Sciatic nerve (tissue), 2 donors: ENCODE measurements at places on chromosomes 3 and 15. TPM values are rescaled to one million over a fixed set of nuclear protein-coding genes. Genes with fewer than 3 reads are reported as not detected.

DNA sequence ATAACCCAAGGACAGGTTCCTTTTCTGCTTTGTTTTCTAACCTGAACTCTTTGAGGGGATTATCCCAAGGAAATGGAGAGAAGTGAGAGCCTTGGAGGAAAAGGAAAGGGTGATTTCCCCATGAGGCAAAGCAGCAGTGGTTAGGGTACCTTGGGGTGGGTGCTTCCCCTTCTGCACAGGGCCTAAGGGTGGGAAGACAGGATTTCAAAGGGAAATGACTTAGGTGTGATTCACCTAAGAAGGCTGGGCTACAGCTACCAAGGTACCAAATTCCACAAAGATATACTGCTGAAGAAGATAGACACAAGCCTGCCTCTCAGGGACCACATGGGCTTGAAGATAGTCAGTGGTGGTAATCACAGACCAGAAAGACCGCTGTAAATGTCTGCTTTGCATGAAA lies 325.3 kb upstream of the DPH6 start:
- DNase-seq: no peak

- no peak for DNase-seq
Measured at GRCh38 chr15:81835731-81836130, 210.1 kb downstream of the MEX3B start.

- no peak for DNase-seq
Measured at GRCh38 chr3:132293251-132293650, 24.0 kb upstream of the ACP3 start.

GRCh38 chr3:81788610-81789009 lies 27.2 kb upstream of the GBE1 start:
- no peak for DNase-seq

DNA sequence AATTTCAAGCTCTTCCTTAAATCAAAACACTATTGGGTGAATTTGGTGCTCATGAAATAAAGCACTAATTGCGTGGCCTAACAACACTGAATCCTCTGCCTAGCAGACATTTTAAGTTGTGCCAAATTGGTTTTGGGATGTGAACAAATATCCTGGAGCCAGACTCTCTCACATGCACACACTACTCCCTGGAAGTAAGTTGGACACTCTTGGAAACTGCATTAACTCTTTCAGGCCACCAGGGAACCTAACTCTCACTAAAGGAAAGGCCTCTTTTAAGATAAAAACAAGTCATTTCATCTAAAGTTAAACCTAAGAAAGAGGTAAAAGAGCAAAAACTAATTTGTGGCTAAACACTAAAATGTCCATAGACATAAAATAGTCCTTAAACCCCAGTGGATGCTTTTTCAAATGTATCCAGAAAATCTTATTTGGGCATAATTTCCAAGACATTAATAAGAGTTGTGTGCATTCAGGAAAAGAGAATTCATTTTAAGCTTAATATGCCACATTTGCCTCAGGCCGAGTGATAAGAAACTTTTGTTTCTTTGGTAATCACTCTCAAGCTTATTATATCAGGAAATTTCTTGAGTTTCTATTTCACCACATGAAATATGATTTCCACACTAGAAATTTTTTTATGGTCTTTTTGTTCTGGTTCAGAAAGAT lies 61.8 kb downstream of the ZBTB20 start:
- DNase-seq: no peak

GRCh38 chr3:141465221-141465620 lies 21.6 kb upstream of the RASA2 start:
- DNase-seq: no peak

- DNase-seq: no peak
Measured at GRCh38 chr3:40770061-40770460, 245.3 kb downstream of the ZNF621 start.

- no peak for DNase-seq
Measured at GRCh38 chr3:71241246-71241901, 342.2 kb downstream of the FOXP1 start.

- DNase-seq: no peak
Measured at GRCh38 chr3:35666888-35667287, 27.6 kb downstream of the ARPP21 start.

- no peak for DNase-seq
Measured at GRCh38 chr3:186254676-186255650, 107.1 kb downstream of the DGKG start.

DNA sequence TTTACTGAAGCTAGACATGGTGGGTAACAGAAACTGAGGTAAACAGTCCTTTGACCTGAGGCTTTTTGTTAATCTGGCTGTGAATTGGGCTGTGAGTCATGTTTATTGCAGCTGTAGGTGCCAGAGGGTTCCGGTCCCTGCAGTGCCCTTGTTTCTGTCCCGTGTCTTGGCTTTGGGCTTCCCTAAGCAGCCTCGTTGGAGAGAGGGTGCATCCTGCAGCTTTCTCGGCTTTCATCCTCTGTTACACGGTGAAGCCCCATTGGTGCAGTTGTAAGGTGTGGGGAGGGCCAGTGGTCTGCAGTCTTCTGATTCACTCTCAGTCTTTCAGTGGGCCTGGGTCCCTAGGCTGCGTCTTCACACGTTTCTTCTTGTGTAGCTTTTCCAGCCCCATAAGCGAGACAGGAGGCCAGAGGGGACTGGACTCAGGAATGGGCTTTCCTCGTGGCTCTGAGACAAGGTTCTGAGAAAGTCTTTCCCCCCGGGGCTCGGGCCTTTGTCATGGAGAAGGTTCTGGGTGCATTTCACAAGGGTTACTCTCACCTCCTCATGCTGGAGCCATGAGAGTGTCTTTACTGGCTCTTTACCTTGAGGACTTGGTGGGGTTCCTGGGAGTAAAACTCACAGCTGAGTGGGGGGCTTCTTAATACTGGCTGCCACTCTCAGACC lies 33.1 kb downstream of the ASB7 start:
- no peak for DNase-seq

DNA sequence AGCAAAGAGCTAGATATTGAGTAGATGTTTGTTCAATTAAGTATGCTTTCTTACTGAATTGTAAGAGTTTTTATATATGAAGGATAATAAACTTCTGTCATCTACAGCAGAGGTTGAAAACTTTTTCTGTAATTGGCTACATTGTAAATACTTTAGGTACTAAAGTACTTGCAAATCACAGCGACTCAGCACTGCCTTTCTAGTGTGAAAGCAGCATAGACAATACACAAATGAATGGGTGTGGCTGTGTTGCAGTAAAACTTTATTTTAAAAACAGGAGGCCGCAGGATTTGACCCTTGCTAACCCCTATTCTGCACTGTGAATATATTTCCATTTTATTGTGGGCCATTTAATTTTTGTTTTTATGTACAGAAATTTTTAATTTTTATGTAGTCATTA lies 104.3 kb upstream of the TMC3 start:
- no peak for DNase-seq

DNA sequence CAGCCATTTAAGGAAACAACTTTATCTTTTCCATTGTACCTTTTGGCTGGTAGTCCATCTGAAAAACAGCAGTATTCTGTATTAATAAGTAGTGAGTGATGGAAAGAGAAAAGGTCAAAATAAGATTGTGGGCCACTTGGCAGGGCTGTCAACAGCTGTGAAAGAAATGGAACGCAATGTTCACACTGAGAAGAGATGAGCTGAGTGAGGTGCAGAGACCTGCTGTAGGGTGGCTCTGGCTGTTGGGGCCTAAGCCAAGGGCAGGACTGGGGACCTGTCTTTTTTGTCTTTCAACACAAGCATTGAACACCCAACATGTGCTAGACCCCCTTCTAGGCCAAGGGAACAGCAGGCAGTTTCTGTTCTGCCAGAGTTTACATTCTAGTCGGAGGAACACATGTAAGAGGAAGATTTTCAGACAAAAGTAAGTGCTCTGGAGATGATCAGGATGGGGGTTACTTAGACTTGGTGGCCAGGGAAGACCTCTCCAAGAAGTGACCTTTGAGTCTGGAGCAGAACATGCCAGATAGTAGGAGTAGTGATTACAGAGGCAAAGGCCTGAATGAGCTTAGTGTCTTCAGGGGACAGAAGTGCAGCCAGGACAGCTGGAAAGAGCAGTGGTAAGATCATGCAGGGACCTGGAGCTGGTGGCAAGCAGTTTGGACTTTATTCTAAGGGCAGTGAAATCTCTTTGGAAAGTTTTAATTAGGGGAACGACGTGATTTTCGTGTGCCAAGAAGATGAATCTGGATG lies 29.6 kb downstream of the TSEN2 start:
- DNase-seq: no peak

DNA sequence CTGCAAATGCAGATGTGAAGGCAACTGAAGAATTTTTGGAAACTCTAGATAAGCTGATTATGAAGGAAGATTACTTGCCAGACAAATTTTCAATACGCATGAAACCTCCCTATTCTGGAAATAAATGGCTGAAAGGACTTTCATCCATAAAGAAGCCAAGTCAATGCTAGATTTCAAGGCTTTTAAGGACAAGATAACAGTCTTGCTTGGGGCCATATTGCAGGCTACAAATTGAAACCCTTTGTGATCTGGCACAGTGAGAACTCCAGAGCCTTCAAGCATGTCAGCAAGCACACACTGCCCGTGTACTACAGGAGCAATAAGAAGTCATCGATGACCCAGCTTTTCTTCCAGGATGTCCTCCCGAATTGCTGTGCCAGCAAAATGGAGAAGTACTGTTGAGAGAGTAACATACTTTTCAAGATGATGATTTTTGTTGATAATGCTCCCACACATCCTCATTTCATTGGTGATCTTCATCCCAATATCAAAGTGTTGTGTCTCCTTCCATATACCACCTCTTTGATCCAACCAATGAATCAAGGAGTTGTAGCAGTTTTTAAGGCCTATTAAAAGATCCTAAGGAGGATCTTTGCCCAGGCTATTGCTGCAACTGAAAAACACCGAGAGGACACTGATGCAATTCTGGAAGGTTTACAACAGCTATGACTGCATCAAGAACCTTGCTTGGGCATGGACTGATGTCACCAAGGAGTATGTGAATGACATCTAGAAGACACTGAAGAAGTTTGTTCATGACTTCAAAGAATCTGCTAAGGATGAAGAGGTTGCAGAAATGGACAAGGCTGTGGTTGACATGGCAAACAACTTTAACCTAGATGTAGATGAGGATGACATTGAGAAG lies 20.3 kb downstream of the CALML4 start:
- no peak for DNase-seq

DNA sequence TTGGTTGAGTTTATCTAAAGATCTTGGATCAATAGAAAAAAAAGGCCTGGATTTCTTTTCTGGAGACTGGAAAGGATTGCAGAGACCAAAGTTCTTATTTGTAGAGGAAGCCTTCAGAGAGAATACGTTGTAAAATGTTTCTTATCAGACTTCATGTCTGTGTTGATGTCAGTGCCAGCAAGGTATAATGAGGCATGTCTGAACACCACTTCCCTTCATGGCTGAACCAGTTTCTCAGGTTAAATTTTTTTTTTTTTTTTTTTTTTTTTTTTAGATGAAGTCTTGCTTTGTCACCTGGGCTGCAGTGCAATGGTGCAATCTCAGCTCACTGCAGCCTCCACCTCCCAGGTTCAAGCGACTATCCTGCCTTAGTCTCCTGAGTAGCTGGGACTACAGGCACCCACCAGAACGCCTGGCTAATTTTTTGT lies 17.8 kb upstream of the ZNF774 start:
- DNase-seq: no peak

DNA sequence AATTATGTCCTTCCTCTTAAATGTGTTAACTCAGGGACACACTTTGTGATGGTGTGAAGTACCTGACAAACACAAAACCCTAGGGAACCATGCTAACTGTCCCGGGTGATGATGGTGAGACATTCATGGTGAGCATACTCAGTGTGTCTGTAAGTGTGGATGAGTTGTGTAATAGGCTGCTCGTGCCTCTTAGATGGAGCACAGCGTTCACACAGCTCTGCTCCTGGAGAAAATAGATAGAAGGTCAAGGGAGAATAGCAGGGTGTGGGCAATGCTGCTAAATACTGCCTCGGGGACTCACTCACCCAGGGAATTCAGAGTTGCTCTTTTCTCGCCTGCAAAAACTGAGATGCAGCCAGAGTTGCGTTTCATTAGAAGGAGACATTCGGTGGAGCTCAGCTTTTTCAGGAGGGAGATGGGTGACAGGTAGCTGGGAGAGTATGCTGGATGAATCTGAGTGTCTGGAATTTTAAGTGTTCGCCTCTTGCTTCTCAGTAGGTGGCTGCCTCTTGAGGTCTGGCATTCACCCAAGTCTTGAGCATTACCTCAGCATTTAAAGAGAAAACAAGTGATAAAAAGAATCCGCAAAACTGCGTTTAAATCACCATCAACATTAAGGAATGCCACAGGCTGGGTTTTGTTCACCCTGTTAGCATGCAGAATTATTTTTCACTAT lies 813.2 kb downstream of the AGBL1 start:
- no peak for DNase-seq

DNA sequence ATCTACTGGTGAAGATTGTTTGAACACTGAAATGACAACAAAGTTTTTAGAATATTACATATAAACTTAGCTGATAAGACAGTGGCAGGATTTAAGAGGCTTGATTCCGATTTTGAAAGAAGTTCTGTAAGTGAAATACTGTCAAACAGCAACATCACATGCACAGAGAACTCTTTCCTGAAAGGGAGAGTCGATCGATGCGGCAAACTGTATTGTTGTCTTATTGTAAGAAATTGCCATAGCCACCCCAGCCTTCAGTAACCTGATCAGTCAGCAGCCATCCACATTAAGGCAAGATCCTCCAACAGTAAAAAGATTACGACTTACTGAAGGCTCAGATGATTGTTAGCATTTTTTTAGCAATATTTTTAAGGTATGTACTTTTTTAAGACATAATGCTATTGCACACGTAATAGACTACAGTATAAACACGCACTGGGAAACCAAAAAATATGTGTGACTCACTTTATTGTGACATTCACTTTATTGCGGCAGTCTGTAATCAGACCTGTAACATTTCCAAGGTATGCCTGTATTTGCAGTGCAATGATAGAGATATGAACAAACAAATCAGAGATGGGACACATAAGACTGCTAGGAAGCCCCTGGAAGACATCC lies 225.6 kb upstream of the UBE2E1 start:
- DNase-seq: no peak

GRCh38 chr3:153614563-153614962 lies 452.5 kb downstream of the RAP2B start:
- no peak for DNase-seq

The TMEM45A gene
- 20.6 TPM for total RNA-seq

The CFAP100 gene
- 1.5 TPM for total RNA-seq

The LRRN1 gene
- total RNA-seq: 10.4 TPM

The KNG1 gene
- not detected for total RNA-seq

The PEAK1 gene
- 154 TPM for total RNA-seq

The SMCO1 gene
- not detected for total RNA-seq

The ACP3 gene
- 2.9 TPM for total RNA-seq

The SLC28A2 gene
- total RNA-seq: not detected

The FAM3D gene
- not detected for total RNA-seq

The NR1I2 gene
- total RNA-seq: not detected

The CYP8B1 gene
- not detected for total RNA-seq

The DHX30 gene
- total RNA-seq: 57.2 TPM

The SRP14 gene
- 150 TPM for total RNA-seq

The TNIK gene
- 9.5 TPM for total RNA-seq

The KCNAB1 gene
- 6.2 TPM for total RNA-seq

The GABRB3 gene
- total RNA-seq: 4.5 TPM

The PARP15 gene
- 3.3 TPM for total RNA-seq

The FGF7 gene
- 239 TPM for total RNA-seq
